ENCODE measurements at places on chromosomes 4 and X.

DNA sequence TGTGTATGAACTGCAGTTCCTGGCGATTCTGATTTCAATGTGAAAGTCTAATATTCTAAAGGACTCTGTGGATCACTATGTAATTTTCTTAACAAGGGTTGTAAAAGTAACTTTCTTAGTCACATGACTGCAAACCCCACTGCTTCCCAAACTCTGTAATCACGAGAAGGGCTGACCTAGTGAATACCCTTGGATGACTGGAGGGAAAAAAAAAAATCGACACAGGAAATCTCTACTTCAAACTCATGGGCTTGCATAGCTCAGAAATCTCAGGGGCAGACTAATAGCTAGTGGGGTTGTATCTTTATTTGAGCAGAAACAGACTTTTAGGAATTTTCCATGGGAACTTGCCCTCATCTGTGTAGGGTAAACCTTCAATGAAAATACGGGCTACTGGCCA, 4.8 kb upstream of the MXRA5 start:
- no peak for ATAC-seq

DNA sequence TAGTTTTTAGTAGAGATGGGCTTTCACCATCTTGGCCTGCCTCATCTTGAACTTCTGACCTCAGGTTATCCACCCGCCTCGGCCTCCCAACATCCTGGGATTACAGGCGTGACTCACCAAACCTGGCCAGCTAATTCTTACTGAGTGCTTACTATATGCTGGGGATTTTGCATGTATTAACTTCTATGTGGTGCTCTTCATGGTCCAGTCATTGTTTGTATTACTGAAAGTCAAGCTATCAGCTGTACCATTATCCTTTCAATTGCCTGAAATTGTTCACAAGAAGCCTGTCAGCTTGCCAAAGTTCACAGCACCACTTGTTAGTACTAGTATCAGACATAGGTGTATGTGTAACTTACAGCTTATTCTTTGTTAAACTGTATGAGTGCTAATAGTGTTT, 1272.1 kb downstream of the ARAP2 start:
- no peak for ATAC-seq

DNA sequence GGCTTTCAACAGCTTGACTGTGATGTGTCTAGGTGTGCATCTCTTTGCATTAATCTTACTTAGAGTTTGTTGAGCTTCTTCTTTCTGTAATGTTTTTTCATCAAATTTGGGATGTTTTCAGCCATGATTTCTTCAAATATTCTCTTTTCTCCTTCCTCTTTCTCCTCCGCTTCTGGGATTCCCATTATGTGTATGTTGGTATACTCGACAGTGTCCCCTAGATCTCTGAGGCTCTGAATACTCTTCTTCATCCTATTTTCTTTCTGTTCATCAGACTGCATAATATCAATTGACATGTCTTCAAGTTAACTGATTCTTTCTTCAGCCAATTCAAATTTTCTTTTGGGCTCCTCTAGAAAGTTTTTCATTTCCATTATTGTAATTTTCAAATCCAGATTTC, 25.9 kb downstream of the STPG2 start:
- ATAC-seq: no peak

DNA sequence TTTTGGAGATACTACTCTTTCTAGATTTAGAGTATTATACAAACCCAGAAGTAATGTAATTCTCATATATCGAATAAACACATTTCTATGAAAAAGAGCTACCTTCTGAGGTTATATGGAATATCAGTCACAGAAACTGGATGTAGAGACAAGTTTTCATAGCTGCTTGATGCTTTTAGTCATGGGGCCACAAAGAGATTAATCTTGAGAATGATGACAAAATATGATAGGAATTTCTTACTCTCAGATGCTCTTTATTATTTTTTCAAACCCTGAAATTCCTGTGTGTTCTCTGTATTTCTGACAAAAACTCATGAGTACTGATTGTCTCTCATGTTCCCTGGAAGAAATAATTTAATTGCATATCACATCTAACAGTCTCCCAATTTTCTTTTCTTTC, 662.5 kb downstream of the RAPGEF2 start:
- ATAC-seq: no peak

DNA sequence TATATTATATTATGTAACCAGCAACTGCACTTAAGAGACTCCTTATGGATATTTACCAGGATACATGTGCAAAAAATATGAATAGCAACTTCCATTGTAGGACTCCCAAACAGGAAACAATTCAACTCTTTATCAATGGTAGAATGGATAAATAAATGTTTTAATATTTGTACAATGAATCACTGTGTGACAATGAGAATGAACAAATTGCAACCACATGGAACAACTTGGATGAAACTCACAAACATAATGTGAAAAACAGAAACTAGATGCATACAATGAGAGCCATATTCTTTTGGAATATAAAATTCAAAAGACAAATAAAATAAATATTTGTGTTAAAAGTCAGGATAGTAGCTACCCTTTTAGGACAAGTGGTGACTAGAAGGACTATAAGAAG, 1015.7 kb downstream of the TECRL start:
- no peak for ATAC-seq

GRCh38 chr4:38757945-38758600, 24.7 kb downstream of the TLR10 start:
- ATAC-seq: no peak
